Glomerular endothelial cell (primary cell): ENCODE measurements at places on chromosomes 3 and 15. TPM values are rescaled to one million over a fixed set of nuclear protein-coding genes. Genes with fewer than 3 reads are reported as not detected.

- DNase-seq = no peak
Measured at GRCh38 chr3:102512734-102513504, 78.1 kb downstream of the ZPLD1 start.

ALDH1L1 gene
- not detected in 2 replicates for total RNA-seq

DNA sequence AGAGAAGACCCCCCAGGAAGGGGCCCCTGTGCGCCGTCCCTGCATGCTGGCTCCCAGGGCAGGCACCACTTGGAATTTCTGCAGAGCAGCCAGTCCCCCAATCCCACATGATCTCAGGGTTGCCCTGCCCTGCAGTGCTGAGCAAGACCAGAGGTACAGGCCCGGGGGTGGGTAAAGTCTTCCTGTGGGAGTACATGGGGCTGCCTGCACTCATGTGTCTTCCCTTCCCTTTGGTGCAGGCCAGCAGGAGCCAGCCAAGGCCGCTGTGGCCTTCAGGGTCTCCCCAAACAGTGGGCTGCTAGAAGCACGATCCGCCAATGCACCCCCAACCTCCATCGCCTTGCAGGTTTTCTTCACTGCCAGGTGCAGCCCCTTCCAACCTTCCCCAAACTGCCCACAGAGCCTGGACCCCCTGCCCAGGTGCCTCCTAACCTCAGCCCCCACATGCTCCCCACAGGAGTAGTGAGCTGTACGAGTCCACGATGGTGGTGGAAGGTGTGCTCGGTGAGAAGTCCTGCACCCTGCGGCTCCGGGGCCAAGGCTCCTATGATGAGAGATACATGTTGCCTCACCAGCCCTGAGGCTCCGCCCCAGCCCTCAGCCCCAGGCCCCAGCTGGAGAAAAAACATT is 15.0 kb downstream of the ACAA1 start:
- no peak for DNase-seq

- DNase-seq = no peak
Measured at GRCh38 chr3:122033023-122033422, 11.0 kb upstream of the ILDR1 start.

DNA sequence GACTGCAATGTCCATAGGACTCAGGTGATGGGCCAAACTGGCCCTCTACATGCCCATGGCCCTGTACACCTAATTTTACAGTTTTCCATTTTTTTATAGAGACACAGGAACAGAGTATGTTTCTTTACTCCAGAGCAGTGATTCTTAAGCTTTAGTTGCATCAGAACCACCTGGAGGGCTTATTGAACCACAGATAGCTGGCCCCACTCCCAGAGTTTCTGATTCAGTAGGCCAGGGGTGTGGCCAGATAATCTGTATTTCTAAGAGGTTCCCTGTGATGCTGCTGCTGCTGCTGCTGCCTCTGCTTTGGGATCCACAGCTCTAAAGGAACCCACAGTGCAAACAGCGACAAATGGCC is 5.1 kb downstream of the RBP1 start:
- DNase-seq = no peak

GRCh38 chr3:126349611-126350501 is 7.4 kb downstream of the KLF15 start:
- no peak for DNase-seq
